Activated T-cell treated with anti-CD3 and anti-CD28 coated beads for 4 hours (primary cell): ENCODE measurements at places on chromosomes 1 and 21.

DNA sequence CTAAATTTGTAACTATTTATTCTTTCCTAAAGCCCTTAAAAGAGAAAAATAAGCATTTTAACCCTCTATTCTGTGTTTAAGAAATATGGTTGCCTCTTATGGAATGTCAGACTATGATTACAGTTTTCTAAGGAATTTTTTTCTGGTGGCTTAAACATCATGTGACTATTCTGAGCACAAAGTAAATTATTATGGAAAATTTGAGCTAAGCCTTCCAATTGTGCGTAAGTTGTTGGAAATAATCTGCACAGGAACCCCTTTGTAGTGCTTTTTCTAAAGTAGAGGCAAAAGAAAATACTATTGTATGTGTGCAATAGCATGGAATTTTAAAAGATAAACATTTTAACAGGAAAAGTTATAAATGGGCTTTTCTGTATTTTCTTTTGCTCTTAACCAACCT lies 254.8 kb downstream of the PBX1 start:
- DNase-seq: no peak

DNA sequence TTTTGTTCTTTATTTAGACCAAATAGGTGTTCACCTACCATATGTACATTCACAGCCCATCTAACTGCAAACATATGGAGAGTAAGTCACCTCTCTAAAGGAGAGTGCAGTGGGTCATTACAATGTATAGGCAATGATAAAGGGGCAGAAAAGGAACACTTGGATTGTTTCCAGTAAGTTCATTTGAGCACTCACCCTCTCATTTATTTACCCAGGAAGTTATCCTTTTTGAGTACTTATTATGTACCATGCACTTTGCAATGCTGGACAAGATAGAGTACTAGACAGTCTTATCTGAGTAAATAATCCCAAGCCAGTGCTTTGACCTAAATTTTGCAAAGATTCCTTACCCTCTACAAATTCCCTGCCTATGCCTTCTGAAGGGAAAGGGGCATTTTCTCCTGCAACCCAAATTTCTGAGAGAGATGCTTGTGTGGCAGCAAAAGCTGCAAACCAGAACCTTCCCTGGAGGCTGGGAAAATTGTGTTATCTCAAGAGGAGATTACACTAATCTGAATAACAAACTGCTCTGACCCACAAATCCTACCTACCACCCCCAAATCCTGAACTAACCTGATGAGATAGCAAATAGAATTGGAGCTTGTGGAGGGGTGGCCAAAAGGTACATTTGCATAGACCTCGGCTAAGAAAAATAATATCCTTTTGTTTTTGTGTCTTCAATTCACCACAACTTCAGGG lies 18.6 kb upstream of the RGS8 start:
- no peak for DNase-seq

GRCh38 chr1:212452323-212453155 lies 19.8 kb downstream of the NENF start:
- no peak for DNase-seq

DNA sequence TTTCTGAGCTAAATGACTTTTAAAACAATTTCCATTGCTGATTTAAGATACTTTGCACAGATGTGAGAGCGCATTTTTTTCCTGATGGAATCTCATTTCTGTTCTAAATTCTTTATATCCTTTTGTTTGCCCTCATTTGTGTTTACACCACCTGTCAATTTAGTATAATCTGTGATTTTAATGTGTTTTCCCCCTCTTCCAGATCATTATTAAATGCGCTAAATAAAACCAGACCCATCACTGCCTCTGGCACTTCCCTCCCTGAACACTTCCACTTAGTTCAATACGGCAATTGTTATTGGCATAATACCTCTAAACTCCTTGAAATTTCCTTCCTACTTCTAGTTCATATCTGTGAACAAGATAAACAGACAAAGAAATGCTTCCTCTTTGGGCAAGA lies 186.9 kb upstream of the ADGRL2 start:
- no peak for DNase-seq

DNA sequence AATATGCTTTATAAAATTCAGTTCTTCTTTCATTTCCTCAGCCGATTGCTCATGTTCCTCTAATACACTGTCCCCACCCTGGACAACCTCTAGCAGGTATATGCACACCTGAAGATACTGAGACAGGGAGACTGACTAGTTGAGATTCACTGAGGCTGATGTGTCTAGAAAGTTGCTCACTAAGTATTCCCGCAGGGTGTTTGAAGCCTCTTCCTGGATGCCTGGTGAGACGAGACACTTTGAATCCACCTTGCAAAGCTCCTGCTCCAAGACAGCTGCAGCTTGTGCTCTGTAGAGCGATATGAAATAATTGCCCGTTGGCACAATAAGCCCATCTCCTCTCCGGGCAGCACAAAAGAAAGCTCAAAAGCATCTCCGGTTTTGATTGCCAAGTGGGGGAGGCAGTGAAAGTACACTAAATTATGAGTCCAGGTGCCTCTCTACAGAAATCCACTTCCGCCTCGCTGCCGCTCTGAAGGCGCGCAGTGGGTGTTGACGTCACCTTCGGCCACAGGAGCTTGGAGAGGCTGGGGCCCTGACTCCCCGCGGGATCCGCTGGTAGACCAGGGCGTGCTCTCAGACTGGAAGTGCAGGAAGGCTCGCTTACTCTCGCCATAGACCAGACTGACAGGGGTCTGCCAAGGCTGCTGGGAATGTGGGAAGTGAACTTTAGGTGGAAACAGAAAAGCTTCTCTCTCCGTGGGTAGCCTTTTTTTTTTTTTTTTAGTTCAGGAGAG lies 46.3 kb downstream of the GPA33 start:
- peak; percentile 50 for DNase-seq

- no peak for DNase-seq
These were observed 114.7 kb downstream of the KCNH1 start for GRCh38 chr1:211019266-211019665.
